Colonic mucosa (tissue), 4 donors: ENCODE measurements at places on chromosomes 5 and 9. TPM values are rescaled to one million over a fixed set of nuclear protein-coding genes. Genes with fewer than 3 reads are reported as not detected.

The RAD23B gene
- total RNA-seq = 146 TPM

The GRM6 gene
- not detected for total RNA-seq

The MEGF9 gene
- 7.2 TPM for total RNA-seq

The HMCN2 gene
- total RNA-seq = 20.1 TPM

The WDR70 gene
- total RNA-seq = 28.6 TPM

The CDKN2A gene
- 2.9 TPM for total RNA-seq

The IL3 gene
- total RNA-seq = 0.25 TPM

The GDA gene
- total RNA-seq = 23.0 TPM

The FST gene
- 3.2 TPM for total RNA-seq

The PCDHA9 gene
- not detected for total RNA-seq

The KIAA1191 gene
- total RNA-seq = 57.4 TPM

The HCN1 gene
- 0.11 TPM for total RNA-seq

The RGS7BP gene
- 0.35 TPM for total RNA-seq

The COL15A1 gene
- 6.0 TPM for total RNA-seq

The GABRA1 gene
- total RNA-seq = not detected

The MELK gene
- total RNA-seq = 11.9 TPM

The SH2D3C gene
- total RNA-seq = 3.5 TPM
